ENCODE measurements at places on chromosomes 2 and 18.
A peak's percentile ranks its signal among the peaks of the same experiment; 100 is the strongest.

DNA sequence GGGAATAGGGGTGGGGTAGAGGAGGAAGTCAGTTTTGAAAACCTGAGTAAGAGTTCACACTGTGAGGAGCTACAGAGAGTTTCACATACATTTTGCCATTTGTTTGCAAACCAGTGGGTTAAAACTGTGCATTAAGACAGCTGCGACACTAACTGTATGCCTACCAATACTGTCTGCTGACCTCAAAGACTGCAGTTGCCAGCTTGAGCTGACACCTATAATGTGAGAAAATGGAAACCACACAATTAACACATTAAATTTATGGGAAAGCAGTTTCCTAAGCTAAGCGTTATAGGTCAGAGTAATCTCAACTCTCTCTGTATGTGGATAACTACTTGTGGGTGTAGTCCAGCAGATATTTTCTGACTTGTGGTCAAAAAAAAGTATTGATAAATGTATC lies 756.6 kb upstream of the GCFC2 start:
- DNase-seq: no peak

- DNase-seq: no peak
Measured at GRCh38 chr2:206616151-206616550, 26.1 kb upstream of the FAM237A start.

DNA sequence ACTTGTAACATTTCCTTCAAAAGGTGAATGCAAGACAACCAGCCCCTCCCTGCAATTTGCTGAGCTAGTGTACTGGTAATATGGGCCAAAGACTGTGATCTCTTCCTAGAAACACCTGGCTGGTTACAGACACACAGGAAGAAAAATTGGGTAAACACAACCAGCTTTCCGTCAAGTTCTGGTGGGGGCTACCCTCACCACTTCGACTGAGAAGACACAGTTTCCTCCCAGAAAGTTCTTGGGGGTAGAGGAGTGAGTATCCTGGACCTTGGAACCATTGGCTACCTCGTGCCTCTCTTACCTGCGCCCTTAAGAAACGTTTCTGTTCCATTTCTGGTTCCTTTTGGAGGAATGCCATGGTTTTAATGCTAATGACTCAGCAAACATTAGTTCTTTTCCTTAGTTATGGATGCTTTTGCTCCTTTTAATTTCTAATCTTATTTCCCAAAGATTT lies 120.9 kb upstream of the DLX2 start:
- no peak for DNase-seq

- DNase-seq: no peak
Measured at GRCh38 chr2:239025096-239025801, 177.4 kb downstream of the TWIST2 start.

GRCh38 chr2:123953846-123954245 lies 71.2 kb upstream of the CNTNAP5 start:
- no peak for DNase-seq

DNA sequence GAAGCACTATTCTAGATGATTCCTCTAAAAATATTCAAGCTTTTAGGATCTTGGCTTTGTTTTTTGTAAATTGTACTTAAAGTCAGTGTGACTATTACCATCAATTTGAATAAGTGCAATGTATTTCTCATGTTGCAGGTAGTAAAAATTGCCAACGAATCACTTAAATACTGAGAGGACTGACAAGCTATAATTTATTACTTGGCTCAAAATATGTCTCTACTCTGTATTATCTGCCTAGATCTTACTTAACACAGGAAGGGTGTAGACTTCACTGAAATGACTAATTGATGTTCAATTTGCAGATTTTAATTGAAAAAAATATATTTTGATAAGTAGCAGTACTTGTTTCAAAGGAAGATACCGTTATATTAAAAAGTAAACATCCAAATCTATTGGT lies 202.3 kb downstream of the SLC8A1 start:
- no peak for DNase-seq

DNA sequence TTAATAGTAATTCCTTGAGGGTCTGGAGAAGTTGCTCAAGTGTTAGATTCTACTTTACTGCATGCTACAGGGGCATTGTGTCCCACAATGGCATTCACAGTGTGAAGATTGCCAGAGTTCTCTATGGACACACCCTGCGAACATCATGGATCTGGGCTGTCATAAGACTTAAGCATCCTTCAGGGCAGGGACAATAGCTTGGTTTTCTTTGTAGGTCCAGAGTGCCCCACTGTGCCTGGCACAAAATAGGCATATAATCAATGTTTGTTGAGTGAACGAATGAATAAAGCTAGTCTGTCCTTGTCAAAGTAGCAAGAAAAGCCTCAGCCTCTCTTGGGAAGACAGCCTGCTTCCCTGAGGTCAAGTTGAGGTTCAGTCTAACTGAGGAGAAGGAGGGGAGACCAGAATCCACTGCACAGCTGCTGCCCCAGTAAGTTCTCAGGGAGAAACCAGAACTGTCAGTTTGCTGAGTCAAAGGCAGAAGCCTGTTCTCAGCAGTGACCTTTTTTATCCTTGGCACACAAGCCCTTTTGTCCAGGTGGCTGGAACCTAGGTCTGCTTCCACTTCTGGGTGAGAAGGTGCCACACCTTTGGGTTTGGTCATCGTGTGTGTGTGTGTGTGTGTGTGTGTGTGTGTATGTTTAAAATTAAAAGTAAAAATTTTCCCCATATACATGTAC lies 15.0 kb downstream of the INPP4A start:
- no peak for DNase-seq

DNA sequence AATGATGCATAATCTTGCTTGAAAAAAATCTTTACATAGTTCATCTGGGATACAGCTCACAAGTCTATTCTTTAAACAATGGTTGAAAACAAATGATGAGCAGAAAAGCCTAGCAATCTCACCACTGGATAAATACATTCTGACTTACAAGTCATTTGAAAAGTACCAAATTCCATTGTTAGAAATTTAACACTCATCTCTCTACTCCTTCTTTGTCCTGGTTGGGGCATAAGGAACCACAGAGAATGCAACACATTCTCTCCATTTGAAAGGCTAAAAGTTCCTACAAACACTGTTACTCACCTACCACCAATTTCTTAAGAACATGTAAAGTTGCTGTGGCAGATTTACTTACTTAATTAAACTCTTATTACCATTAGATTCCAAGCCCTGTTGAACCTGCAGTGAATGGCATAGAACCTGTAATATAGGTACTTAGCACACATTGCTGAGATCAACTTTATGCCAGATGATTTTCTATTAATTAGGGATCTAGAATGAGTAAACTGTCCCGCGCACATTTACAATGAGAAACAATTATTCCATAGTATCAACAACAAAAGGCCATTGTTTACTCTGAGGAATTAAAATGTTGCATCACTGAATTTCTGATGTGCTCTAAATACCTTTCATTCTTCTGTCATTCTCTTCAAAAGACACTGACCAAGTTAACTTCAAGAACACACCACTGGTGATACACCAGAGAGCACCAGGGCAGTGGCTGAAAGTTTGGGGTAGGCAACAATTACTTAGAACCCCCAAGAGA lies 69.6 kb downstream of the CABYR start:
- no peak for DNase-seq

- no peak for DNase-seq
Measured at GRCh38 chr2:45007961-45008295, 1.3 kb downstream of the SIX2 start.

DNA sequence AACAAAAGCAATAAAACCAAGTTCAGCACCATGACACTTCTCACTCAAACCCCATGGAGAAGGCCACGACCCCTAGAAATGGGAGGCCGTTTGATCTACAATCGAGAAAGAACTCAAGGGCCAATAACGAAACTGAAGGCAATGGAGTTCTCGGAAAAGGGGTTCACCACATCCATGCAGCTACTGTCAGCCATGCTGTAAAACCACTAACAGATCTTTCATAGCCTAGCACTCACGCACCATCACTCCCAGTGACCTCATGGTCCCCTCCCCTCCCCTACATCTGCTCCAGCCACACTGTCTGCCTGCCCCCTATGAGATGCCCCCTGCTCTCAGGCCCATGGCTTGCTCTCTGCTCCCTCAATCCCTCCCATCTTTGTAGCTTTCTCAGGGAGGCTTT lies 135.3 kb downstream of the TMEM163 start:
- DNase-seq: no peak

DNA sequence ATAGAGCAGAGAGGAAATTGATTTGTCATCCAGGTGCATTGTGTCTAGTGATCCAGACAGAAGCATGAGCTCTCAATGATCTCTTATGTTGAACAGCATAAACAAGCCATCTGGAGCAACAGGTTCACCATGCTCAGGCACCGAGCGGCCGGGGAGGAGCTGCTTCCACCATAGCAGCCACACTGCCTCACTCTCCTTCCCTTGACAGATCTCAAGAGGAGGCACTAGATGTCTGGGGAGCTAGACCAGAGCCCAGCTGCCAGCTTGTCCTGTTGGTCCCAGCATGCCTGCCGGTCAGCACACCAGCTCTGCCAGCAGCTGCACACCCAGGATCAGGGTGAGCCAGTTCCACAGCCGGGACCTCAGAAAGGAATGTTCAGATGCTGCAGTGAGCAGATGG lies 17.5 kb upstream of the LONRF2 start:
- DNase-seq: peak; percentile 51

GRCh38 chr2:68245672-68246071 lies 6.7 kb downstream of the PPP3R1 start:
- no peak for DNase-seq

GRCh38 chr2:43905871-43906270 lies 67.1 kb downstream of the ABCG8 start:
- no peak for DNase-seq

- no peak for DNase-seq
Measured at GRCh38 chr2:8436585-8436984, 245.3 kb upstream of the ID2 start.

DNA sequence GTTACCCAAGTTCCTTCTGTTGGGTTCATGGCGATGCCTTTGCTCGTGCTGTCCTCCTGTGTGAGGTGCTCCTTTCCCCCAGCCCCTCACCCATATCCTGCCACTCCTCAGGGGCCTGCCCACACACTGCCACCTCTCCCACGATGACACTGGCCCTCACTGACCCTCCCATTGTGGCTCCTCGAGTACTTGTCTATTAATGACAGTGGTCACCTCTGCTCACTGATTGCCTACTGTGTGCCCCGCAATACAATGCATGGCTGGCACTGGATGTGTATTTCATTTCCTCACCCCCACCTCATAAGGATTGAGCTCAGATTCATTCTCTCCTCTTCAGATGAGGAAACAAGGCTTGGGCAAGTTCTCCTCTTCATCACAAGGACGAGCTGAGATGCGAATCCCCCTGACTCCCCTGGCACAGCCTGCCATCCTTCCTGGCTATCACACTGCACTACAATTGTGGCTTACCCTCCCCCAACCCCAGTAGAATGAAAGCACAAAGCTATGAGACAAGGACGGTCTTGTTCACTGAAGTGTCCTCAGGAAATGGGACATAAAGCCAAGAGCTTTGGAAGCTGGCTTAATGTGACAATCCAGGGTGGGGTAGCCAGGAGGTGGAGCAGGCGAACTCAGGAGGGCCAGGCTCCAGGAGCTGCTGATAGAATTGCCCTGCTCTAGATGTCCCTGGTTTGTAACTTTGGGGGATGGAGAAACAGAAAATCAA lies 93.9 kb upstream of the RAB12 start:
- no peak for DNase-seq

- no peak for DNase-seq
Measured at GRCh38 chr2:126834006-126834659, 64.6 kb upstream of the TEX51 start.

GRCh38 chr2:113996671-113997594 lies 107.0 kb downstream of the ACTR3 start:
- DNase-seq: no peak

GRCh38 chr2:223590964-223591363 lies 11.2 kb downstream of the SCG2 start:
- DNase-seq: no peak

DNA sequence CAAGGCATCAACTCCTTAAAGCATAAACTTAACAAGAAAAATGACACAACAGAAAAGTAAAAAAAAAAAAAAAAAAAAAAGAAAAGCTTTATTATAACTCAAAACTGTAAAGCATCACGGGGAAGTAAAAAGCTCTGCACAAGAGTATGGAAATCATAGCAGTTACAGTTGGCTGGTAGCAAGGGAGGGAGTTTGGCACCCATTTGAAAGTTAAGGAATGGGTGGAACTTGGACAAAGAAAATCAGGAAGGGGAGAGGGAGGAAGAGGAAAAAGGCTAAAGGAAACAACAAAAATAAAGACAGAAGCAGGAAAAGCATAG lies 8.6 kb downstream of the KLF7 start:
- no peak for DNase-seq

- DNase-seq: no peak
Measured at GRCh38 chr18:23735021-23735464, 45.8 kb downstream of the LAMA3 start.

DNA sequence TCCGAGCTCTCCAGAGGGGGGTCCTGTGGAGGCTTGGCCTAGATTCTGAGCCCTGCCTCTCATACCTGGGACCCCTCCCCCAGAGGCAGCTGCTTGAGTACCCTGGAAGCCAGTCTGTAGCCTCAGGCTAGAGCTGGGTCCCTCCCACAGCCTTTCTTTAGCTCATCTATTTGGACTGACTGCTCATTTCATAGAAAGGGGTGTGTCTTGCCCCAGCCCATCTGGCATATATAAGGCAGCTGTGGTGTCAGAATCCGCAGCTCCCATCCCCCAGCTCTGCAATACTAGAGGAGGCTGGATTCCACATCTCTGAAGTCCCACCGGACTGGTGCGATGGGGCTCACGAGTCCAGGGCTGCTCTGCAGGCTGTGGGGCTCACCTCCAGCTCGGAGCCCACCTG lies 26.1 kb downstream of the MPHOSPH10 start:
- DNase-seq: peak; percentile 70

DNA sequence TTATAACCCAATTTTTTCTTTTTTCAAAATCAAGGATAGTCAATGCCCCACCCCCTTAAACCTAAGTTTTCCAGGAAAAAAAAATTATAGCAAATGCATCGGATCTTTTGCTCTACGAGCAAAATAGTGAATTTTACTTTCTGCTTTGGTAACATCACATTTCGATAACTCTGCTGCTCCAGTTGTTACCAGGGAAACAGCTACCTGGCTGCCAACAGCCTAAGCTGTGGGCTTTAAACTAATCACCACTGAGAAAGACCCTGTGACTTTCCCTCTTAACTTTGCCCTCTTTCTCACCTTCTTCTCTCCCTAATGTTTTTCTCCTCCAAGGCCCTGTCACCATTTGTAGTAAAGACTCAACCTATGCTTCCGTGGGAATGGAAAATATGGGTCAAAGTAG lies 145.5 kb downstream of the ABCA12 start:
- DNase-seq: no peak
